Lung (tissue), 17 donors: ENCODE measurements at places on chromosomes 6 and 20.

- no peaks in the 10 kb centered on the region for H3K27me3 ChIP-seq
- H3K4me1 ChIP-seq = no peaks in the 10 kb centered on the region
- no peak overlapping the region for H3K27ac ChIP-seq
- H3K4me3 ChIP-seq = no peak overlapping the region
Observed at GRCh38 chr6:109062767-109063352, 31.8 kb downstream of the SESN1 start.

DNA sequence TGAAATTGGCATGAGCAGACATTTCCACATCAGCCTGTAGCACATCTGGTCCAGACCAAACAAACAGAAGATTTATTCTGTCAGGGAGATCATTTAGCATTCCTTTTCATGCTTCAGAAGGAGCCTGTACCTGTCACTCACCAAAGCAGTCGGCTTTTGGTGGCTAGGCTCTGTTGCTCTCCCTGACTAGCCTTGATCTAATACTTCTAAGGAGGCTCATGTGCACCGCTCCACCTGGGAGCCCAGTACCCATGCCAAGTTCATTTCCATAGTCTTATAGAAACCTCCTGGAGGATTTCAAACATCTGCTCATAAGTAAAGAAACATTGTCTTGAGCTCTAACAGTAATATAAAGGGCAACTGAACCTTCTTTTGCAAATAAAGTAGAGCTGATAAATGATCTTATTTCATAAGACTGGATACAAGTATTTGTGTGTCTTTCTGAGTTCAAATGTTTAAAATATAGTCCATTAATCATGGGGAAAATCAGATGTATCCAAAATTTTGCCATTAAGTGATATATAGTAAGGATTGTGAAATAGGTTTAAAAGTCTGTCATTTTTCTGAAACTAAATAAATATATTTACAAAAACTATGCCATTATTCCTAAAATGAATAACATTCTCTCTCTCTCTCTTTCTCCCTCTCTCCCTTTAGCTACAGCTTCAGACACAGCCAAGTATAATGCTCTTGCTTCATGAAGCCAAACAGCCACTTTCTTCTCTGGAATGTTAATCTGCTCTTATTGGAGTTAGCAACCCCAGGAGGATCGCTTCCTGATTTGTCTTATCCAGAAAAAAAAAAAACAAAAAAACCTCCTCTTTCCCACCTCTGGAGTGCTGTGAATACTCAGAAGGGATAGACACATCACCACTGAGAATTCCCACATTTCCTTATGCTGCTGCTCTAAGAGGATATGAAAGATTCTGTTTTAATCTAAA is 192.7 kb upstream of the TFAP2D start:
- no peaks in the 10 kb centered on the region for H3K27me3 ChIP-seq
- no peak overlapping the region for H3K4me3 ChIP-seq
- no peaks in the 10 kb centered on the region for H3K4me1 ChIP-seq
- no peak overlapping the region for H3K27ac ChIP-seq
- DNase-seq = peak; percentile 76

- H3K27me3 ChIP-seq = no peaks in the 10 kb centered on the region
- H3K4me1 ChIP-seq = no peaks in the 10 kb centered on the region
- H3K27ac ChIP-seq = no peak overlapping the region
- no peak for DNase-seq
Observed at GRCh38 chr6:80441131-80441530, 334.7 kb downstream of the BCKDHB start.

DNA sequence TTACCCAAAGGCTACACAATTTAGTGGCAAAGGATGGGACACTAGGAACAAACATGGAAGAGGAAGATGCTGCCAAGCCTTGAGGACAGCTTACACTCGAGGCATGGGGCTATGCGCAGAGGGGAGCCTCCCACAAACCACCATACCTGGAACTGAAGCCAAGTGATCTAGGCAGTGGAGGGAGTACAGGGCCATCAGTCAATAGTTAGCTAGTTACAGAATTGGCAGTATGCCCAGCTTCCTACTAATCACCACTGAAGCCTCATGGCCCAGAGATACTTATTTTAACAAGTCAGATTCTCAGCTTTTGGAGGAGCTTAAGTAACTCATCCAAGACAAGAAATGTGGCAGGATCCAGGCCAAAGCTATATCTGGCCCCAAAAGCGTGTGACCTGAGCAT is 226.6 kb upstream of the MOCS1 start:
- no peak for DNase-seq
- H3K36me3 ChIP-seq = no peaks in the 10 kb centered on the region
- H3K4me3 ChIP-seq = no peak overlapping the region
- H3K27me3 ChIP-seq = no peaks in the 10 kb centered on the region

GRCh38 chr6:113363048-113363798 is 493.9 kb upstream of the MARCKS start:
- no peak overlapping the region for H3K27ac ChIP-seq
- DNase-seq = no peak
- no peaks in the 10 kb centered on the region for H3K27me3 ChIP-seq
- H3K36me3 ChIP-seq = no peaks in the 10 kb centered on the region

DNA sequence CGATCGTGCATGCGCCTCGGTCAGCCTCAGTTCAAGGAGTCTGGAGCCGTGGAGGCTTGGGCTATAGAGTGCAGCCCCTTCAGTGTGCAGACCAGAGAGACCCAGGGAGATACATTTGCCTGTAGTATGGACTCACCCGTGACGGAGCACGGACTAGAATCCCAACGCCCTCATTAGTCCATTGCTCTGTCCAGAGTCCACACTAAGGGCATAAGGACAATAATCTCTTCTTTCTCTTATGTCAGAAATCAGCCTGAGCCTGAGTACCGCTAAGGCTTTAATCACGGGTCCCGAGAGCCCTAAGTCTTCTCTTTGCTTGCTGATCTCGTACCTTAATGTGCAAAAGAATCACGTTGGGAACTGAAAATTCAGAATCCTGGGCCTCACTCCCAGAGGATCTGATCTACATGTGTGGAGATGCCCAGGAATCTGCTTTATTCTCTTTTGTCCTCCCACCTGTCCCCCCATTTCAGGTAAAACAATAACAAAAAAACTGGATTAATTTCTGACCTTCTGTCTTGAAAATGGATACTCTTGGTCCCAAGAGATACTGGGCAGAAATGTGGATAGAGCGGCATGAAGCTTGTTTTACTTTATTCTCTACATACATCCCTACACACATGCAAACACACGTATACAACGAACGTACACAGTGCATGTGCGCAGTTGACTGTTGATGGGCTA is 671 bp downstream of the BPHL start:
- no peaks in the 10 kb centered on the region for H3K27me3 ChIP-seq
- peak overlapping the region; percentile 100 for H3K27ac ChIP-seq
- peaks cover 3% of the 10 kb centered on the region for H3K4me1 ChIP-seq
- peak overlapping the region; percentile 67 for H3K4me3 ChIP-seq
- peaks cover 2% of the 10 kb centered on the region for H3K36me3 ChIP-seq

- DNase-seq = no peak
- no peaks in the 10 kb centered on the region for H3K27me3 ChIP-seq
- H3K27ac ChIP-seq = no peak overlapping the region
- no peak overlapping the region for H3K4me3 ChIP-seq
Observed at GRCh38 chr6:80357674-80358073, 251.2 kb downstream of the BCKDHB start.

DNA sequence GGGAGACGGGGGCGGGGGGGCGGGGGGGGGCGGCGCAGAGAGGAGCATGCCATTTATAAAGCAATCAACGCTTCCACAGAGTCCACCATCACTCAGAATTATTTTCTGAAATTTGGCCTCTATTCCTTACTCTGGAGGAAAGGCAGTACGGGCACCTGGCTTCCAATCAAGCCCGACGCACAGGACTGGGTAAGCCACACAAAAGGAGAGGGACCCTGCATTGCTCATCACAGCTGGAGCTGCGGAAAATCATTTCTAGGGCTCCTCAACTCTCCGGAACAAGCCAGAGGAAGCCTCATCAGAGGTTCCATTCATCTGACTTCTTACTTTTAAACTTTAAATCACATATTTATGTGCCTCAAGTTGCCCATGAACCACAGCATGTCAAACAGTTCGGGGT is 55.9 kb downstream of the TTI1 start:
- H3K27ac ChIP-seq = no peak overlapping the region
- H3K4me1 ChIP-seq = no peaks in the 10 kb centered on the region
- no peaks in the 10 kb centered on the region for H3K27me3 ChIP-seq
- DNase-seq = no peak
- no peaks in the 10 kb centered on the region for H3K36me3 ChIP-seq

- H3K36me3 ChIP-seq = no peaks in the 10 kb centered on the region
- H3K27me3 ChIP-seq = no peaks in the 10 kb centered on the region
- DNase-seq = no peak
Observed at GRCh38 chr6:36297051-36297450, 27.2 kb downstream of the PNPLA1 start.

DNA sequence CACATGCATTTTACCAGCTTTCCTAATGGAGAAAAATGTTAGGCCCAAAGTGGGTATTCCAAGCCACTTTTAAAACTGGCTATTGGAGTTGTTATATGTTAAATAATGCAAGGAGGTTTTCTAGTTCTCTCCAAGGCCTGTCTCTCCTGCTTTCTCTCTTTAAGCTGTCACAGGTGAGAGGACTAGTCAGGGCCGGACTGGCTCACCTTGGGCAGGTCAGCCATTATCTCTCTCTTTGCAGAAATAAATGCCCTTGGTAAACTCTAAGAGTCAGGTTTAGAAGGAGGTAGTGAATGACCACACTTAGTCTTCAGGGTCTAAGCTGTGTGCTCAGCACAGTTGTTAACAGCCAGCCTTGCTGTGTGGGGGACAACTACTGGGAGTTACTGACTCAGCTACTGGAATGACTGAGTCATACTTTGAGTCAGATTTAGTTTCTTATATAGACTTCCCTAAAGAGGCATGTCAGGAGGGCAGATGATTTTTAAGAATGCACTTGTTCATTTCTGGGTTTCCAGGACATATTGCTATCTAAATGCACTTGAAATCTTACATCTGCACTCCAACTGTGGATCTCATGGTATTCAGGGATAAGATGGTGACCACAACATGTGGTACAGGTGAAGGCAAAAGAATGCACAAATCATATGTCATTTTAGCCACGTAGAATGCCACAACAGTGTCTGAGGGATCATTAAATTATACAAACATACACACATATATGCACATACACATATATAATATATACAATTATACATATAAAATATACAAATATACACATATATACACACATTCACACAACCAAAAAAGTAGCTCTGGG is 719.4 kb downstream of the EPM2A start:
- no peak overlapping the region for H3K27ac ChIP-seq
- H3K4me1 ChIP-seq = no peaks in the 10 kb centered on the region
- DNase-seq = no peak
- H3K36me3 ChIP-seq = no peaks in the 10 kb centered on the region

GRCh38 chr6:15356937-15357336 is 111.1 kb downstream of the JARID2 start:
- no peak overlapping the region for H3K4me3 ChIP-seq
- H3K27ac ChIP-seq = no peak overlapping the region
- DNase-seq = peak; percentile 45
- H3K36me3 ChIP-seq = no peaks in the 10 kb centered on the region
- H3K4me1 ChIP-seq = peaks cover 3% of the 10 kb centered on the region
- H3K27me3 ChIP-seq = no peaks in the 10 kb centered on the region

- H3K27ac ChIP-seq = no peak overlapping the region
- peaks cover 8% of the 10 kb centered on the region for H3K4me1 ChIP-seq
- H3K36me3 ChIP-seq = peaks cover 3% of the 10 kb centered on the region
- no peaks in the 10 kb centered on the region for H3K27me3 ChIP-seq
- H3K4me3 ChIP-seq = no peak overlapping the region
Observed at GRCh38 chr6:129181001-129181400, 298.1 kb downstream of the LAMA2 start.

GRCh38 chr6:42702200-42702599 is 20.2 kb downstream of the PRPH2 start:
- H3K27me3 ChIP-seq = no peaks in the 10 kb centered on the region
- H3K36me3 ChIP-seq = no peaks in the 10 kb centered on the region
- no peak for DNase-seq
- H3K4me1 ChIP-seq = no peaks in the 10 kb centered on the region
- H3K27ac ChIP-seq = no peak overlapping the region
- no peak overlapping the region for H3K4me3 ChIP-seq

DNA sequence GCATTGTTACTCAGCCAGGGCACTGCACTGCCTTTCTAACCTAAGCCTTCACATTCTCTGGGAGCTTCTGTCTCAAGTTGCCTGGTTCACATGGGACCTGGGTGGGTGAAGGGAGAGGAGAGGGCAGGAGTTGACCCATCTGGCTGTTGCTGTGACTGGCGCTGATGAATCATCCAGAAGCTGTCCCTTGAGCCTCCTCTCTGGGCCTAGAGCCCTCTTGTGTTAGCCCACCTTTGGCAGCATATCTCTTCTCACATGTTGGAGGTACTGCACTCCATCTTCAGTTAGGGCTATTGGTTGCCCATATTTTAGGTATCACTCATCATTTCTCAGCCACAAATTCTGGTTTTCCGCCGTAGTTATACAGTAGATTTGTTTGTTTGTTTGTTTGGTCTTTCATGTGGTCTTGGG is 19.8 kb downstream of the XRN2 start:
- H3K27me3 ChIP-seq = no peaks in the 10 kb centered on the region
- H3K4me3 ChIP-seq = no peak overlapping the region
- no peak overlapping the region for H3K27ac ChIP-seq
- H3K36me3 ChIP-seq = no peaks in the 10 kb centered on the region
- no peak for DNase-seq

DNA sequence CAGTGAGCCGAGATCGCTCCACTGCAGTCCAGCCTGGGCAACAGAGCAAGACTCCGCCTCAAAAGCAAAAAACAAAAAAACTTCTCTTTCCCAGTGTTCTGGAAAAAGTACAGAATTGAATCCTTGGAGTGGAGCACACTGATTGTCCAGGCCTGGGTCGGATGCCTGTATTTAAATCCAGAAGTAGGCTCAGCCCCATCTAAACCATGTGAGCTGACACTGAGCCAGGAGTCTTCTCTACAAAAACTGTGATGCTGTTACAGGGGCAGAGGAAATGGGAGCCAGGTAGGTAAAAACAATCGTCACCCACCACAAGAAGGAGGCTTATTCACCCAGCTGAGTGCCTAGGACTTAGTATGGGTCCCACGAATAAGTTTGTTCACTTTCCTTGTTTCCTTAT is 43.0 kb upstream of the PTPN1 start:
- peaks cover 50% of the 10 kb centered on the region for H3K4me1 ChIP-seq
- H3K4me3 ChIP-seq = no peak overlapping the region
- DNase-seq = peak; percentile 58
- H3K27ac ChIP-seq = no peak overlapping the region

DNA sequence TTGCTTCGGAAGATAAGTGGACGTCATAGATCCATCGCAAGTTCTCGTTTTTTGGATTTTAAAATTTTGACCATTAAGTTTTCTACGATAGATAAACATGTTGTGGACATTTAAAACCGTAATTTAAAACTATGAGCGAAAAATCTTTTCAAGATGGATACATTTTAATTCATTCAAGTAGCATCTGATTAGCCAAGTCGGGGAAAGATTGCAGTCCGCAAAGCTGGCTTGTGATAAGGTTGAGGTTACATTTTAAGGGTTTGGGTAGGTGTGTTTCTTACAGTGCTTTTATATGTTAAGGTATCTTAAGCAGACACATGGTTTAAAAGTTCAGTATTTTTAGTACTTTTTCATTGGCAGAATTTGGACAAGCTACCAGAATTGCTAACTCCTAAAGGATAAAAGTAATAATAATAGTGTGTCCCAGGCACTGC is 1.2 kb downstream of the WTAP start:
- no peaks in the 10 kb centered on the region for H3K27me3 ChIP-seq
- H3K27ac ChIP-seq = peak overlapping the region; percentile 4
- peaks cover 7% of the 10 kb centered on the region for H3K4me1 ChIP-seq
- no peaks in the 10 kb centered on the region for H3K36me3 ChIP-seq
- peak overlapping the region; percentile 25 for H3K4me3 ChIP-seq
